CD4-positive, CD25-positive, alpha-beta regulatory T cell (primary cell): ENCODE measurements at places on chromosomes 16 and 17. TPM values are rescaled to one million over a fixed set of nuclear protein-coding genes. Genes with fewer than 3 reads are reported as not detected.

DNA sequence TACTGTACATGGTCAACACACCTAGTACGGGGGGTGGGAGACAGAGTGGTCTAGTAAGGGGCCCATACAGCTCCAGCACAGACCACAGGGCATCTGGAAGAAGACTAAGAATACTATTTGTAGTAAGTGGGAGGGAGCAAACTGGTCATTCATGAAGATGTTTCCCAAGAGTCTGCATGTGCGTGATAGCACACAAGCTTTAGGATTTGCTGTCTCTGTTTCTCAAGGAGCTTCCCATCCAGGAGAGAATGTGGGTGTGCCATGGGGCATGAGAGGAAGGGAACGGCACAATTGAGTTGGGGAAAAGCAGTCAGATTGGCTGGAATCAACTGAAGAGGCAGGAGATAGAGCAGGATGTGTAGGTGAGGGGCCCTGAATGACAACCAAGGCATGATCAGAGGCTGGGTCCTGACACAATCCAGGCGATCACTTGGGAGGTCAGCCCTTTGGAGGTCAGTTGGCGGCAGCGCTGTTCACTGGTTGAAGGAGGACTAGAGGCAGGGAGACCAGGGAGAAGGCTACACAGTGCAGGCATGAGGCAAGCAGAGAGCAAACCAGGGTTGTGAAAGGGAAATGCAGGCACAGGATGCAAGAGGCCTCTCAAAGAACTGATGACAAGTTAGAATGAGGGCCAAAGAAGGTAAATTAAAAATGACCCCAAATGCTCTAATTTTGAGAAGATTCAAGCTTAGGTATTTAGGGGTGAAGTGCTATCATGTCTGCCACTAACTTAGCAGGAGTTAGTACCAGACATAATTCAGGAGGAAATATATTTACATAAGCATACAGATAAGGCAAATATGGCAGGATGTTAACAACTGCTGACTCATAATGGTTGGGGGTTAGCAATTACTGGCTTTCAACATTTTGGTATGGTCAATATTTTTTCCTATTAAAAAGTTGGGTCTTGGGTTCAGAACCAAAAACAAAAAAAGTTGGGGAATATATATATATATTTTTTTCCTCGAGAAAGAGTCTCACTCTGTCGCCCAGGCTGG is 10.3 kb downstream of the UBE2O start:
- H3K27ac ChIP-seq = no peak overlapping the region
- H3K27me3 ChIP-seq = no peaks in the 10 kb centered on the region
- peak; percentile 45 for DNase-seq
- no peak overlapping the region for H3K4me3 ChIP-seq

DNA sequence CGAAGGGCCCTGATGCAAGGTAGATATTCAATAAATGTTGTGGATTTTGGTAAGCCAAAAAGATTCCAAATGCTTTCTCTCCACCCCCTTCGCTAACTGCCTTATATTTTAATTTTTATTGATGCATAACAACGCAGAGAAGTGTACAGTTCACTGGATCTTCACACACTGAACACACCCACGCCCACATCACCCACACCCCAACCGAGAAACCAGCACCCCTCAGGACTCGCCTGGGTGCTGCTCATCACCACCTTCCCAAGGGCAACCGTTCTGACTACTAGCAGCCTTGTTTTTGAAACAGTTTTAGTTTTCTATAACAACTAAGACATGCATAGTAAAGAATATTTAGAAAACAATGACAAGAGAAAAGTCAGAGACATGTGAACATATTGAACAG is 9.1 kb upstream of the PLCG2 start:
- no peak overlapping the region for H3K4me3 ChIP-seq
- no peaks in the 10 kb centered on the region for H3K36me3 ChIP-seq
- H3K4me1 ChIP-seq = no peaks in the 10 kb centered on the region
- no peak overlapping the region for H3K27ac ChIP-seq

DNA sequence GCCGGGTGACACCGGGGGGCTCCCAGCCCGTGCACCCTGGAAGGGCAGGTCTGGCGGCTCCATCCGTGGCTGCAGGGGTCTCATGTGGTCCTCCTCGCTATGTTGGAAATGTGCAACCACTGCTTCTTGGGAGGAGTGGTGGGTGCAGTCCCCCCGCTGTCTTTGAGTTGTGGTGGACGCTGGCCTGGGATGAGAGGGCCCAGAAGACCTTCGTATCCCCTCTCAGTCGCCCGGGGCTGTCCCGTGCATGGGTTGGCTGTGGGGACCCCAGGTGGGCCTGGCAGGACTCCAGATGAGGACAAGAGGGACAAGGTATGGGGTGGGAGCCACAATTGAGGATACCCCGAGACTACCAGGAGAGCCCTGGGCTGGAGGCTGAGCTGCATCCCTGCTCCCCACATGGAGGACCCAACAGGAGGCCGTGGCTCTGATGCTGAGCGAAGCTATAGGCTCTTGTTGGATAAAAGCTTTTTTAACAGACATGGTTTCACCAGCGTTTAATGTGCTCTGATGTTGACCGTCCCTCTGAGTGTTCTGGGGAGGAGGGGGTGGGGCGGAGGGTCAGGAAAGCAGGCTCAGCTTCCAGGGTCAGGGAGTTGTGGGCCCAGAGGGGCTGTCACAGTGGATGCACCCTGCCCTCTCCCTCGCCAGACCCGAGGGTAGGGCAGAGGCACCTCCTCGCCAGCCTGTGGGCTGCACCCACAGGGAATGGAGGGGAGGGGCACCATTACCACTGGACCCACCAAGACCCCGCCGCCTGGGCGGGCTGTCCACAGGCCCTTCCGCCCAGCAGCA is 5.4 kb downstream of the SPATA2L start:
- no peak overlapping the region for H3K4me3 ChIP-seq
- peaks cover 19% of the 10 kb centered on the region for H3K36me3 ChIP-seq
- no peaks in the 10 kb centered on the region for H3K27me3 ChIP-seq
- no peak overlapping the region for H3K27ac ChIP-seq
- DNase-seq = no peak

DNA sequence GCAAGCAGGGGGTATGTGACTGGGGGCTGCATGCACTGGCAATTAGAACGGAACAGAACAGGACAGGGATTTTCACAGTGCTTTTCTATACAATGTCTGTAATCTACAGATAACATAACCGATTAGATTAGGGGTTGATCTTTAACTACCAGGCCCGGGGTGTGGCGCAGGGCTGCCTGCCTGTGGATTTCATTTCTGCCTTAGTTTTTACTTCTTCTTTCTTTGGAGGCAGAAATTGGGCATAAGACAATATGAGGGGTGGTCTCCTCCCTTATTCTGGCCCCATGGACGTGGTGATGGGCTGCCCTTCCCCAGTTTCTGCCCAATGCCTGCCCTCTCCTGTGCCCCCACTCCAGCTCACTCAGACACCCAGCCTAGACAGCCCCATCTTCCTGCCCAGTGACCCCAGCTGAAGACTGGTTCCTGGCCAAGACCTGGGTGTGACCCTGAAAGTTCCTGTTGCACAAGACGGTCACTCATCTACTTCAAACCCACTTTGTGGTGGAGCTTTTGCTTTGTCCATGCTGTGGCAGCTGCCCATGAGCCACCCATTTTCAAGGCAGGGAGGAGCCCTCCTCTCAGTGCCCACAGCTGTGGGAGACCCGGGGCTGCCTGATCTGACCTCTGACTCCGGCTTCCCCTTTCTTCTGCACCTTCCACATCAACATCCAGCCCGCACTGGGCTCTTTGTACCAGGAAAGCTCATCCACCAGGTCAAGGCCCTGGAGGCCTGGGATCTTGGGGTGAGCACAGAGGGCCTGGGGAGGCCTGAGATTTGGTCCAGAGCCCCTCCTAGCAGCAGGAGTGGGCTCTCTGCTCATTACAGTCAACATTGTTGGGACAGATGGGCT is 18.6 kb downstream of the ALOX12B start:
- H3K4me1 ChIP-seq = peaks cover 20% of the 10 kb centered on the region
- no peak for DNase-seq
- H3K4me3 ChIP-seq = no peak overlapping the region
- H3K27me3 ChIP-seq = peaks cover 8% of the 10 kb centered on the region
- H3K27ac ChIP-seq = no peak overlapping the region

DNA sequence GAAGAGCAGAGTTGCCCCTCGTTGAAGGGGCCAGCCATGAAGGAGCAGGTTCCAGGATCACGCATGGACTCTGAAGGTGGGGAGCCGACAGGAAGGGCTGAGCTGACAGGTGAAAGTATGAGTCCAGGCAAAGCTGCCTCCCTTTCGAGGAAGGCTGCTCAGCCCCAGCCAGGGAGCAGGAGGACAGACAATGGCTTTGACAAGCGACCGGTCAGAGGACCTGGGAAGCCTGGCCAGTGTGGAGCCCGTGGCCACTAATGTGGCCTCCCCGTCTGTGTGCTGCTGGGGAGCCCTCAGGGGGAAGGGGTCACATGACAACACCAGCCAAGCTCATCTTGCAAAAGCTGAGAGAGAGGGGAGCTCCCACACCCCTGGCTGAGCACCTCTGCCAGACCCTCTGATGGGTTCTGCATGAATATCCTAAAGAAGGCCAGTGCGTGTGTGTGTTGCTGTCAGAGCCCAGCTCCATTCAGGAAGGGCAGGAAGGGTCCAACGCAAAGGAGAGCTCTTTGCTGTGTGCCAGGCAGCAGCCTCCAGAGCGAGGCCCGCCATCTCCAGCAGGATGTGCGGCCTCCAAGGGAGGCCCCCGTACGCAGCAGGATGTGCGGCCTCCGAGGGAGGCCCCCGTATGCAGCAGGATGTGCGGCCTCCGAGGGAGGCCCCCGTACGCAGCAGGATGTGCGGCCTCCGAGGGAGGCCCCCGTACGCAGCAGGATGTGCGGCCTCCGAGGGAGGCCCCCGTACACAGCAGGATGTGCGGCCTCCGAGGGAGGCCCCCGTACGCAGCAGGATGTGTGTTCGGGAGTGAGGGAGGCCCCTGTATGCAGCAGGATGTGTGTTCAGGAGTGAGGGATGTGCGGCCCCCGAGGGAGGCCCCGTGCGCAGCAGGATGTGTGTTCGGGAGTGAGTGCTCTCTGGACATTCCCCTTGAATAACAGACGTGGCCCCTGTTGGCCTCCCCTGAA is 102.1 kb upstream of the CHMP6 start:
- H3K27me3 ChIP-seq = no peaks in the 10 kb centered on the region
- peaks cover 9% of the 10 kb centered on the region for H3K36me3 ChIP-seq
- H3K4me1 ChIP-seq = peaks cover 34% of the 10 kb centered on the region
- peak overlapping the region; percentile 88 for H3K27ac ChIP-seq
- DNase-seq = no peak
- H3K4me3 ChIP-seq = no peak overlapping the region

- H3K27ac ChIP-seq = no peak overlapping the region
- H3K36me3 ChIP-seq = peaks cover 15% of the 10 kb centered on the region
- H3K4me1 ChIP-seq = peaks cover 7% of the 10 kb centered on the region
- H3K27me3 ChIP-seq = no peaks in the 10 kb centered on the region
- H3K4me3 ChIP-seq = no peak overlapping the region
Measured at GRCh38 chr17:27651411-27652345, 20.7 kb downstream of the LGALS9 start.

GRCh38 chr17:7956228-7956965 is 24.4 kb downstream of the CNTROB start:
- no peak overlapping the region for H3K27ac ChIP-seq
- no peaks in the 10 kb centered on the region for H3K27me3 ChIP-seq
- no peak overlapping the region for H3K4me3 ChIP-seq
- H3K4me1 ChIP-seq = peaks cover 6% of the 10 kb centered on the region

- no peak overlapping the region for H3K4me3 ChIP-seq
- no peaks in the 10 kb centered on the region for H3K36me3 ChIP-seq
- no peak overlapping the region for H3K27ac ChIP-seq
- H3K4me1 ChIP-seq = no peaks in the 10 kb centered on the region
Measured at GRCh38 chr17:61366715-61367413, 32.8 kb upstream of the TBX2 start.

DNA sequence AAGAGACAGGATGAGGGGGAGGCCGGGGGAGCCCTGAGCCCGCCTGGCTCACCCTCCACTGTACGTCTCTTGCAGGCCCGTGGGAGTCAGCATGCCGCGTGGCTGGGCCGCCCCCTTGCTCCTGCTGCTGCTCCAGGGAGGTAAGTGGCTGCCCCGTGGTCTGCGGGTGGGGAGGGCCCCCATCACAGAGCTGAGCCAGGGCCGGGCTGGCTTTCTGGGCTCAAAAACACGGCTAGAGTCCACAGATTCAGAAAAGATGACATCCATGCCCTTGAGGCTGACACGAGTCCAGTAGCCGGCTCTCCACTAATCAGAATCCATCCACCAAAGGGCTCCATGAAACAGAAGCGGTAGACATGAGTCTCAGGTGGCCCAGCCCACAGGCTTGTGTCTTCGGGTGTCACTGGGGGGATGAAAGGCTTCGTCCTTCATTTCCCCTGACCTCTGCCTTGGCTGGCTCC is 28.0 kb downstream of the IL21R start:
- peaks cover 54% of the 10 kb centered on the region for H3K36me3 ChIP-seq
- no peak overlapping the region for H3K4me3 ChIP-seq
- DNase-seq = no peak
- H3K27ac ChIP-seq = peak overlapping the region; percentile 24
- H3K4me1 ChIP-seq = peaks cover 19% of the 10 kb centered on the region

GRCh38 chr16:65343556-65343955 is 221.7 kb upstream of the CDH11 start:
- DNase-seq = no peak
- H3K36me3 ChIP-seq = no peaks in the 10 kb centered on the region
- no peak overlapping the region for H3K4me3 ChIP-seq
- no peaks in the 10 kb centered on the region for H3K27me3 ChIP-seq
- no peaks in the 10 kb centered on the region for H3K4me1 ChIP-seq

DNA sequence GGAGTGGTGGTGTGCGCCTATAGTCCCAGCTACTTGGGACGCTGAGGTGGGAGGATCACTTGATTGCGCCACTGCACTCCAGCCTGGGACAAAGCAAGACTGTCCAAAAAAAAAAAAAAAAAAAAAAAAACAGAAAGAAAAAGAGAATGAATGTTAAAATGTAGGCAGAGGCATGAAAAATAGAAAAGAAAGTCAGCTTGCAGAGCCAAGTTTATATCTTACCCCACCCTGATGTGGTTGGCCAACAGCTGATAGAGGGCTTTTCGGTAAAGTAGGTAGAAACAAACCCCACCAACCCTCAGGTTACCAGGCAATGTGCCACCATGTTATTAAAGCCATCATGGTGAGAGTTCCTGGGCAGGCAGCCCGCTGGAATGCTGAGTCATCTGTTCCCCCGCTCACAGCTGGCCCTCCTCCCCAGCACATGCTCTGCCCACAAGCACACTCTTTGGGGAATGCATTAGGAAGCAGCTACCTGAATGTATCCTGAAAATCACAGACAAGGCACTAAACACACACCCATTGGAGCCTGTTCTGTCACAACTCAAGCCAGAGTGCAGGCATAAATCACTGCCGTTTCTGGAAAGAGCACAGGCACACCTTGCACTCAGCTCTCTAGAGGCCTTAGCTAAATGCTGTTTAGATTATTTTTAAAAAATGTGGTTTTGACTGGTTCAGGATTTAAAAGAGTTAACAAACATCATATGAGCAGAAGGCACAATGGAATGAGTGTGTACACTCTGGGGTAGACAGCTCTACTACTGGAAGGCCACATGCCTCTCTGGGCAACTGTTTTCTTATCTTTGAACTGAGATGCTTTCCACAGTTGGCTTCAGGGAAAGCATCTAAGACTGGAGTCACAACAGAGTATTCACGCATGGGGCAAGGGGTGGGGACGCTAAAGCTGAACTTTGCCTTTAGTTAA is 128.5 kb downstream of the PARN start:
- no peak overlapping the region for H3K4me3 ChIP-seq
- H3K27me3 ChIP-seq = no peaks in the 10 kb centered on the region
- H3K27ac ChIP-seq = no peak overlapping the region
- H3K36me3 ChIP-seq = peaks cover 2% of the 10 kb centered on the region

Gene SLC13A2
- total RNA-seq = not detected

Gene WFDC1
- total RNA-seq = not detected

Gene KRT20
- not detected for total RNA-seq

Gene KRTAP3-2
- total RNA-seq = not detected

Gene EMP2
- total RNA-seq = not detected

Gene JPH3
- total RNA-seq = not detected

Gene NDEL1
- 240 TPM for total RNA-seq

Gene CIITA
- total RNA-seq = 35.0 TPM

Gene CLDN7
- not detected for total RNA-seq
